ENCODE measurements at places on chromosomes 1 and 21. TPM values are rescaled to one million over a fixed set of nuclear protein-coding genes. Genes with fewer than 3 reads are reported as not detected.

Gene RGS7
- not detected for total RNA-seq

Gene KLF17
- total RNA-seq = 0.48 TPM

Gene S100A10
- total RNA-seq = 2,395 TPM

Gene DNAJC6
- 7.1 TPM for total RNA-seq

Gene TIPRL
- total RNA-seq = 34.2 TPM

Gene DYNLT5
- total RNA-seq = not detected

Gene RPF1
- total RNA-seq = 31.2 TPM

Gene SYT14
- total RNA-seq = 0.10 TPM

Gene ANKRD34A
- total RNA-seq = 0.21 TPM

Gene FAM78B
- 0.29 TPM for total RNA-seq

Gene WDR64
- total RNA-seq = not detected
